ENCODE measurements at places on chromosomes 16 and 17.

DNA sequence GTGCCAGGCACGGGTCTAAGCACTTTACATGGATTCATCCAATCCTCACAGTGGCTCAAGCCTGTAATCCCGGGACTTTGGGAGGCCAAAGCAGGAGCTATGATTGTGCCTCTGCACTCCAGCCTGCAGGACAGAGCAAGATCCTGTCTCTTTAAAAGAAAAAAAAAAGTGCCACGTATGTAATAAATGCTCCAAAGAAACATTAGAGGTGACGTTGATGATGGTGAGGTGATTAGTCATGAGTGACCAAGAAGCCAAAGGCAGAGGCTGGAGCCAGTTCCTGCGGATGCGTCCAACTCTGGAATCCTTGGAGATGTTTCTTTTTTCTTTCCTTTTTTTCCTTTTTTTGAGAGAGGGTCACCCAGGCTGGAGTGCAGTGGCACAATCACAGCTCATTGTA lies 59.4 kb upstream of the SIAH1 start:
- DNase-seq: peak; percentile 79

GRCh38 chr17:81039096-81039495 lies 4.1 kb downstream of the BAIAP2 start:
- no peak for DNase-seq

DNA sequence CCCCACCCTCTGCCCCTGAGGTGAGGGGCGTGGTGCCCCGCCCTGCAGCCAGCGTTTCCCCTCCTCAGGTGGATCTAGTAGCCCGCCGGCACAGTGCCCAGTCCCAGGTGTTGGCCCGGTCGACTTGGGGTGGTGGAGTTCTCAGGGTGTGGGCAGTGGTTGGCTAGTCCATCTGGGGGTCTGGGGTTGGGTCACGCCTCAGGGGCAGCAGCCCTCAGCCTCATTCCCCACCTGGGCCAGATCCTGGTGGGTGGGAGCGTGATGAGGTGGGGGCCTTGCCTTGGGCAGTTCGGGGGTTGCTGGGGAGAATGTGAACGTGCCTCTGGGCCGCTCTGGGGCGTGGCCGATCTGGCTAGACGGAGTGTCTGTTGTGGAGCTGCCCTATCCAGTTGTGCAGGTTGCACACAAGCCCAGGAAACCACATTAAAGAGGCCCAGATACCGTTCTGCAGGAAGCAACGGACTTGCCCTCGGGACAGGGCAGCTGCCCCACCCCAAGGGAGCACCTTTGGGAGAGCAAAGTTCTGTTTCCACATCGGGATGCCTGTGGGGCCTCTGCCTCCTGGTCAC lies 32.0 kb downstream of the GSE1 start:
- no peak for DNase-seq

DNA sequence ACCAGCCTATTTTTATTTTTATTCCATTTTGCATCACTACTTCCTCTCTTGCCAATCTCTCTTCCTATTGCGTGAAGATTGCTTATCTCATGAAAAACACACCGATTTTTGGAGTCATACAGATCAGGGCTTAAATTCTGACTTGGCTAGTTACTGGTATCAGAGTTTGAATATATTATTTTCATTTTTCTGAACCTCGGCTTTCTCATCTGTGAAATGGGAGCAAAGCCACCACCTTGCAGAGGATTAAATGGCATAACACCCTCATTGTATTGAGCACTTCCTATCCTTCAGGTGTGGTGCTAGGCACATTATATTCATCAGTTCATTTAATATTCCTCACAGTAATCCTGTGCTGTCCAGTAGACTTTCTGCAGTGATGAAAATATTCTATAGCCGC lies 208.8 kb downstream of the HAPSTR1 start:
- no peak for DNase-seq

GRCh38 chr17:50830994-50831393 lies 4.4 kb upstream of the WFIKKN2 start:
- DNase-seq: no peak
